ENCODE measurements at places on chromosomes 6 and 20.

DNA sequence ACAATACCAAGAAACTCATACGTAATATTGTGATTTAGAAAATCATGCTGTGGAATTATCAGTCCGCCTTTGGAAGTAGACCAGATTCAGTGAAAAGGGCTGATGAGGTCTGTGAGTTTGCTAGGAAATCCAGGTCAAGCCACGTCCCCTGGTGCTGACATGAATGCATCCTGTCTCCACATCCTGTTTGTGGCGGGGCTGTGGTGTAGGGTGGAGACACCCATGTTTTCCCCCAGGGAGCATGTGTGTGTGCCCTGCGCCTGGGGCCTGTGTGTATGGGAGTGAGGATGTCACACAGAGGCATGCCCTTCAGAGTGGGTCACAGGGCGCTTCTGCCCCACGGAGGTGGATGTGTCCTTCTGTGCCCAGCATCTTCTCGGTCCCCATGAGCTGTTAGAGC lies 109.1 kb downstream of the SASH1 start:
- DNase-seq: no peak

DNA sequence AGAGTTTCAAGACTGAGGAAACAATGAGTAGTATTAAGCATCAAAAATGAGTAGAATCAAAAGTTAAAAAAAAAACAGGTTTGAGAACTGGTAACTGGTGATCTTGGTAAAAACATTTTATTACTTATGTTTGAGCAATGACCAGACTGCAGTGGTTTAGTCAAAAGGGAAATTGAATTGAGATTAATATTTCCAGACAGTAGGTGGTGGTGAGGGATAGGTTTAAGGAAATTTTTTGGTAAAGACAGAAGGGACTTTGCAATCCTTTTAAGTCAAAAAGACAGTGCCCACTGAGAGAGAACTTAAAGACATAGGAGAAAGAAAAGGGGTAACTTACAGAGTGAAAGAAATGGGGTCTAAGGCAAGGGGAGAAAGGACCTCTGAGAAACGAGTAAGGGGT lies 156.9 kb downstream of the ASCC3 start:
- no peak for DNase-seq

GRCh38 chr20:46078954-46079353 lies 10.8 kb downstream of the NCOA5 start:
- no peak for DNase-seq

DNA sequence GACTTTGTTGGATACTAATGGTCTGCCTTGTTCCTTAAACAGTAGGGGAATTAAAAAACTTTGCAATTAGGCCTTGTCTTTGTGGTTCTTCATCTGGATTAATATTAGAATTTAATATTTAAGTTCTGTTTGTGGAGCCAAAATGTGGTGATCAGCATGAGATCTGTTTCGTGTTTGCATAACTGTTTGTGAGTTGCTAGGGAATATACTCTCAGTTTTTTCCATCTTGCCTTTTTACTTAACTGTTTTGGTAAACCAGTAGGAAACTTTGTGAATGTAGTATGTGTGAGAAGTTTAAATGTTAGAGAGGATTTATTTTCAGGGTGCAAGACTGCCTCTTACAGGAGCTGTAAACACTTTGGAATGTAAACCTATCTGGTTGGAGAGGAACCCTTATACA lies 35.6 kb downstream of the LRRC1 start:
- DNase-seq: no peak

GRCh38 chr20:61168605-61169004 lies 83.5 kb upstream of the CDH4 start:
- no peak for DNase-seq

DNA sequence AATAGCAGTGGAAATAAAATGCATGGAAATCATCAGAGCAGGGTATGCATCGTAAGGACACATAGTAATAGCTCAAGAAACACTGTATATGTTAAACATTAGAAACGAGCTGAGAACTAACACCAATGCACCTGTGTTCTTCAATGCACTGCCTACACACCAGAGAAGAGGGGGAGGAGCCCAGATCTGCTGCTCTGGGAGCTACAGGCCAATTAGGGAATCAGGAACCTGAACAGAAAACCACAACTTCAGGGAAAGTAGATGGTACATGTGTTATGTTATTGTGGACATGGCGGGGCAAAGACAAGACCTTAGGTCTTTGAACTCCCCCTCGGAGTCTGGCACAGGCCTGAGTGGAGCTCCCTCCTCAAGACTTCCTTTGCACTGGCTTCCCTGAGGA lies 39.7 kb downstream of the RIPOR3 start:
- no peak for DNase-seq

DNA sequence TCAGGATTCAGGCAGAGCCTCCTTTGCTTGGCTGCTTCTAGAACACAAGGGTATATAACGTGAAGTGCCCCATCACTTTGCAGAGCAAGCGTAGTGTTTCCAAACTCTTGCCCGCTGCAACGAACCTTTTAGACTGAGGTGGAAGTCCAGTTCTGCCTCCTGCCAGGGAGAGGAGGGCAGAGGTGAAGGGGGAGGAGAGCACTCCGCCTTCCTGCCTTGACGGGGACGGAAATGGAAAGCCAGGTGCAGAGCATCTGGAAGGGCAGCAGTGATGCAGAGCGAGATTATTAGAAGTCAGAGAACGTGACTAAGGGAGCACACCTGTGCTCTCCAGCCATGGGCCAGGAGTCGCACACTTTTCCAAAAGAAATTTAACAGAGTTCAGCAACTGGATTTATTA lies 63.4 kb downstream of the RREB1 start:
- peak; percentile 24 for DNase-seq

DNA sequence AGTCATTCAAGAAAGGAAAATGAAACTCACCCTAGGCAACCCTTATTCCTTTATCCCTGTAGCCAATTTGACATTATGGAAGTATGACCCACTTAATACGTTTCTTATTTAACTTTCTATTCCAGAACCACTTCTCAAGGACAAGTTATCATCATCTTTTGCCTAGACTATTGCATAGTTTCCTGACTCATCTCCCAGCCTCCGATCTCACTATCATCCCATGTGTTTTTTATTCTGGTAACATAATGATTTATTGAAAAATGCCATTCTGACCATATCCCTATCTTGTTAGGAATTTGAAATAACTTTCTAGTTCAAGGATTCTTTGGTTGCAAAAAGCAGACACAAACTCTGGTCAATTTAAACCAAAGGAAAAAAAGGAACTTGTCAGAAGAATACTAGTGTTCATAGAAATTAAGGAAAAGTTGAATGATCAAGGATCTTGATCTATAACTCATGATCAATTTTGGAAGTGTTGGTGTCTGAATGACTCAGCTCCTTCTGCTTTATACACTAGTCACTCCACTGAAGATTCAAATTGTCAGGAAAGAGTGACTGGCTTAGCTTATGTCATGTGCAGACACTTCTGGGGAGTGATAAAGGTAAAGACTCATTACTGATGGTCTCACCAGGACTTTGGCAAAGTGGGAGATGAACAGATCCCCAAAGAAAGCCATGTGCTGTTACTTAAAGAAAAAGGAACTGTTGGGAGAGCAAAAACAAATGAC lies 8.5 kb upstream of the TINAG start:
- DNase-seq: no peak

DNA sequence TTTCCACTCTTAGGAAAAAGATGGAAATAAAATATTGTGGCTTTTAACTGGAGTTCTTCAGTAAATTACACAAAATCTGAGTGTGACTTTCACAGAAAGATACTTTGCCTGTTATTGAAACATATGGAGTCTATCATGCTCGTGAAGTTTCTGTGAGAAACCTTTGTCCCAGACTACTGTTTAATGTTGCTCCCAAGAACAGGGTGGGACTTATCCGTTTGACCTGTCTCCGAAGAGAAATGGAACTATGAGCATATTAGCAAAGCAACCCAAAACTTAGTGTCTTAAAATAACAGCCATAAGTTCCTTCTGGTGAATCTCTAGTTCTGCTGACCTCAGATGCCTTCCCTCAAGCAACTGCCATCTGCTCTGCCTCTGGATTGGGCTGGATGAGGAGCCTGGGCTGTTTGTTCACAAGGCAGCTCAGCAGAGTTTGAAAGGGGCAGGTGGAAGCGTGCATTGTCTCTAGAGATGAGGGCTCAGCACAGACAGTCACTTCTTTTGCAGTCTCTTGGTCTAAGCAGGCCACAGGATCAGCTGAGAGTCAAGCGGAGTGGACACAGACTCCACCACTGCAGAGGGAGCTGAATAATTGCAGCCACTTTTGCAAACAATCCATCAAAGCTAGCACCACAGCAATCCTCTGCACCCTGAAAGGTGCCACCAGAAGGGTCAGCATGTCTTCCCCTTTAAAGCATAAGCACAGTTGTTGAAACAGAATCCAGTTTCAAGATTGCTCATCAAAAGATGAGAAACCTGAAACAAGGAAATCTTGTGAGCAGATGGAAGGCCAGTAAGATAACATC lies 52.8 kb downstream of the MYB start:
- DNase-seq: peak; percentile 26

DNA sequence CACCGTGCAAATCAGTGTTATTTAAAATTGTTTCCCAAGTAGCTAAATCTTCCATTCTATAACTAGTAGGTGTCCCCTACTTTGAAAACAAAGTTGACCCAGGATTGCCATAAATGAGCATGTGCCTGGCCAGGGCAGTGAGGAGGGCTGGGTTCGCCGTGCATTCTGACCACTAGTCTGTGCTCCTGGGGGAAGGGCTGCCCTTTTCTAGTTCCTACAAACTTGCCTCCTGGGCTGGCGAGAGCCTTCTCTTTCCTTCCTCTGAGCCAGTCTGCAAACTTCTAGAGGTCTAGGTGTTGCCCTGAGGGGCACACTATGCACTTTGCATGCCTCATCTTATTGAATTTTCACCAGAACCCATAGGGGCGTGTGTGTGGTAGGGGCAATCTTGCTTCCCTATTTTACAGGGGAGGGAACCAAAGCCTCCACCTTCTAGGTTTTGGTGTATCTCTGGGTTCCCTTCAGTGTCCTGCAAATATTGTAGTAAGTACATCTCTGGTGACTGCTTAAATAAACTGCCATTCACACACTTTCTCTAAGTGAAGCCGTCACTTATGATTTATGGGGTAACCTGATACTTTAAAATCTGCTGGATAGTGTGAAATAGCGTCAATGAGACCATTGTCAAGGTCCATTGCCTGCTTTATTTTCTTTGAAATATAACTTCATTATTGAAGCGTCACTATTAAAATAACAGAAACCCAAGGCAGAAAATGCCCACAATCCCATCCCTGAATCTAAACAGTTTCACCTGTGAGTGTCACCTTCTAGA lies 42.2 kb downstream of the CDH26 start:
- DNase-seq: no peak

- DNase-seq: no peak
Observed at GRCh38 chr6:70673601-70674000, 5.9 kb downstream of the SMAP1 start.

DNA sequence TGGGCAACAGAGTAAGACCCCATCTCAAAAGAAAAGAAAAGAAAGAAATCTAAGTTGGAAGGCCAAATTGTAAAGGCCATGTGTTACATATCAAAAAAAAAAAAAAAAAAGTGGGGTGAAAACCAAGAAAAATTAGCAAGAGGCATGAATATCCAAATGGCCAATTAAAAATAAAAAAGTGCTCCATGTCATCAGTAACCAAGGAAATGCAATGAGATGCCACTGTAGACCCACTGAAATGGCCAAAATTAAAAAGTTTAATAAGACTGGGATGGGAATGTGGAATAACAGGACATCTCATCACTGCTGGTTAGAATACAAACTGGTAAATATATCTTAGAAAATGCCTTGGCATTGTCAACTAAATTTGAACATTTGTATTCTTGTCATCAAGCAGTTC lies 30.1 kb upstream of the BCLAF1 start:
- DNase-seq: no peak

GRCh38 chr20:17967521-17968365 lies 851 bp downstream of the SNX5 start:
- DNase-seq: no peak

DNA sequence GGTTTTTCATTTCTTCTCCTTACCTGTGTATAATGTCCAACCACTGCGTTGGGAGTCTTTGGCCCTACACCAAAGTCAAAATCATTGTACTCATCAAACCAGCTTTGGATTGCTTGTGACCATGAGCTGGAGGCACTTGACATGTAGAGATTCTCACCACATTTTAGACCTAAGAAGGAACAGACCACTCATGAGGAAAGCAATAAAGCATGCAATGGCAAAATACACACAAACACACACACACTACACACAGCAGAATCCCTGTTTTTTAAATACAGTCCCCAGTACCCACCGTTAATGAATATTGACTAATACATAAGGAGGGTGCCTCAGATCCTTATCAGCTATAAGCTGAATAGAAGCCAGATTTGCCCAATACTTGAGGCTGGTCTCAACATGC lies 10.5 kb downstream of the CRISP3 start:
- no peak for DNase-seq

DNA sequence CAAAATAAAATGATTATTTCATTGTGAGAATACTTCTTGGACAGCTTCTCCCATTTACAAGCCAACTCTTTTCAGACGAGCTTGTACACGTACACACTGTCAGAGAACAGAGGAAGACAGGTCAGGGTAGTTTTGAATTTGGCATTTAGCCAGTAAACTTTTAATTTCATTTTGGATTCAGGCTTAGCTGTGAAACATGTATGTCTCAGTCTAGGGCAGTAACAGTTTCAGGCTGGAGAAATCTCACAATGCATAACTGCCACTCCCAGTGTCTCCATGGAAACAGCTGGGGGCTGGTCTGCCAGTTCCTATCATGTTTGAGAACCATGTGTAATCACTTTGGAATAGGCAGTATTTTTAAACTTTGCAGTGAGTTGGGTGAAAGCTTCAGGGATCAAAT lies 22.0 kb upstream of the QKI start:
- DNase-seq: no peak

DNA sequence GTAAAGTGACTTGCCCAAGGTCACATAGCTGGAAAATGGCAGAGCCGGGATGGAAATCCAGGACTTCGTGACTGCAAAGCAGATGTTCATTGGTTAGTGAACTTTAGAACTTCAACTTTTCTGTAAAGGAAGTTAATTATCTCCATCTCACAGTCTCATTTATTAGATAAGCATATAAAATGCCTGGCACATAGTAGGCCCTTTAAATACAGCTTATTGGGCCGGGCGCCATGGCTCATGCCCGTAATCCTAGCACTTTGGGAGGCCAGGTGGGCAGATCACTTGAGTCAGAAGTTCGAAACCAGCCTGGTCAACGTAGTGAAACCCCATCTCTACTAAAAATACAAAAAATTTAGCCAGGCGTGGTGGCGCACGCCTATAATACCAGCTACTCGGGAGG lies 1.7 kb upstream of the MMP9 start:
- no peak for DNase-seq

GRCh38 chr6:166463359-166464067 lies 80.8 kb upstream of the MPC1 start:
- no peak for DNase-seq

- DNase-seq: no peak
Observed at GRCh38 chr20:14888134-14888533, 550.7 kb upstream of the FLRT3 start.
